ENCODE measurements at places on chromosomes 2 and 18. TPM values are rescaled to one million over a fixed set of nuclear protein-coding genes. Genes with fewer than 3 reads are reported as not detected.

- no peak for DNase-seq
Observed at GRCh38 chr2:139836769-139837168, 1056.6 kb upstream of the NXPH2 start.

Gene RTP5
- total RNA-seq: 0.60 TPM

Gene RAB27B
- total RNA-seq: 1.7 TPM

Gene CNTNAP5
- not detected for total RNA-seq

Gene NOSTRIN
- not detected for total RNA-seq

Gene IL36B
- not detected for total RNA-seq
